ENCODE measurements at places on chromosomes 5 and 9.
A peak's percentile ranks its signal among the peaks of the same experiment; 100 is the strongest.

GRCh38 chr5:159785656-159786055 lies 130.6 kb upstream of the ADRA1B start:
- DNase-seq: no peak

DNA sequence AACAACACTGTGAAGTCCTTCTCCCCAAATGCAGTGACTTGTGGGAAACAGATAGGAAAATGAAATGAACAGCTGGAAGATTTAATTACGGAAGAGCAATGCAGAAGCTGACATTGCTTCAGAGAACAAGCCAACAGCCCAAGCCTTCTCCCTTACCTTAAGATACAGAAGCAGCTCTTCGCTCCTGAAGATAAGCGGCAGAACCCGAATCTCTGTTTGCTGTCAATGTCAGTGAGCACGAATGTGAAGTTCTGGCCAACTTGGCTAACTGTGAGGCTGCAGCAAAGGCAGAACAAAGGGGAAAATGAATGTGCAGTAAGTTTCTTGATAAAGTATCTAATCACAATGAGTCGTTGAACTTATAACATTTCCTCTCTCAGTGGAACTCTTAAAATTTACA lies 172.4 kb downstream of the DENND1A start:
- no peak for DNase-seq

DNA sequence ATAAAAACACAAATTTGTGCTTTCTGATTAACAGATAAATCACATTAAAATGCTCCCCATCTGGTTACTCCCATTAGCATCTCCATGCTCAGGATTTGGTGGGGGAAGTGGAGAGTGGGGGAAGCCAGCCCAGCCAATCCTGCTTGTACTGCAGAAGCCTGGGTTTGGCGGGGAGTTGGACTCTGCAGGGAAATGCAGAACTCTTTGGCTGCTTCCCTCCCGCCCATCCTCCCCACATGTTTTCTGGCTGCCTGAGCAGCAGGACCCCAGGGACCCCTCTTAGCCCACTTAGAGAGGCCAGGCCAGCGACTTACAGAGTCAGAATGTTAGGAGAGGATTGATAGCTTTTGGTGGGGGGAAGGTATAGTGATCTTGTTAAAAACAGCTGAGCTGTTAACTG lies 59.5 kb upstream of the FOXI1 start:
- DNase-seq: no peak

DNA sequence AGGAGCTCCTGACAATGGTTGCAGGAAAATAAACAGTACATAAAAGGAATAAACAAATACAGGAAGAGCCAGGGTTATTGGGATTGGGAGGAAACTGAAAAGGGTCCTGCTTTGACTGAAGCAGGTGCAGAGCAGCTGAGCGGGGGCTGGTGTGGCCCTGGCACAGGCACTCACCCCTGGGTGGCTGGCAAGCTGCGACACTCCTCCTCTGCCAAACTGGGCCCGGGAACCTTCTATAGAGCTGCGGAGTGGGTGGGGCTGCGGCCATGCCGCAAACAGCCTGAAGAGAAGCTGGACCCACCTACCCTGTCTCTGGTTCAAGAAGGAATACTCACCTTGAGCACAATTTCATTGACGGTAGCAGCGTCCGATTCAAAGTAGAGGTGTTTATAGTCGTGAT lies 182.5 kb downstream of the GAPVD1 start:
- DNase-seq: peak; percentile 34

DNA sequence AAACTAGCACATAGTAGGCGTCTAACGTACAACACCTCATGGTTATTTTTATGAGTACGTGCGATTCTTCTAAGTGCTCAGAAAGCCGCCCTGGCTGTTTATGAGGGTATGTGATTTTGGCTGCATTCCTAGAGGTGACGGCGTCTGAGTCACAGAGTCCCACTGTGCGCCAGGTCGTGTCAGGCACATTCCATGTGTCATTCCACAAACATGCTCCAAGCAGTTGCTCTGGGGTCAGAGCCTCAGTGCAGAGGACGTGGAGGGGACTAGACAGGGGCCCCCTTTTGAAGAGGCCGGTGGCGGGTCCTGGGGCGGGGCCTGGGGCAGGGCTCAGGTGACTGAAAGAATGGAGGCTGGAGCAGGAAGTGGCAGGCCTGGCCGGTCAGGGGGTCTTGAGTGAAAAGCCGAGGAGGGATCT lies 51.9 kb downstream of the NEK6 start:
- DNase-seq: peak; percentile 89

Data from aorta (tissue), 5 donors.